ENCODE measurements at places on chromosomes 4 and X.

DNA sequence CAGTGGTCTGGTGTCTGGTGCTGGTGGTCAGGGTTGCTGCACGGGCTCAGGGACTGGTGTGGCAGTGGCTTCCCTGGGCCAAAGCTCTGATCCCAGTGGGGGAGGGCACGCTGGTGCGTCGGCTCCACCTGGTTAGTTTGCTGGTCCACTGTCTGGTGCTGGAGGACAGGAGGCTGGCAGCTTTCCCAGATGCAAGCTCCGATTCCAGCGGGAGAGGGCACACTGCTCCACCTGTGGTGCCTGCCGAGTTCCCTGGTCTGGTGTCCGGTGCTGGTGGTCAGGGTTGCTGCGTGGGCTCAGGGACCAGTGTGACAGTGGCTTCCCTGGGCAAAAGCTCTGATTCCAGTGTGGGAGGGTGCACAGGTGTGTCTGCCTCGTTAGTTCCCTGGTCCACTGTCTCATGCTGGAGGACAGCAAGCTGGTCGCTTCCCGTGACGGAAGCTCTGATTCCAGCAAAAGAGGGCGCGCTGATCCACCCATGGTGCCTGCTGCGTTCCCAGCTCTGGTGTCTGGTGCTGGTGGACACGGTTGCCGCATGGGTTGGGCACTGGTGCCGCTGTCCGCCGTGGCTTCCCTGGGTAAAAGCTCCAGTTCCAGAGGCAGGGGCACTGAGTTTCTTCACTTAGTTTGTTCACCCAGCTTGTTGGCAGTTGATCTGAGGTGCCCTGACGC is 5.8 kb downstream of the VMA21 start:
- no peak for DNase-seq

DNA sequence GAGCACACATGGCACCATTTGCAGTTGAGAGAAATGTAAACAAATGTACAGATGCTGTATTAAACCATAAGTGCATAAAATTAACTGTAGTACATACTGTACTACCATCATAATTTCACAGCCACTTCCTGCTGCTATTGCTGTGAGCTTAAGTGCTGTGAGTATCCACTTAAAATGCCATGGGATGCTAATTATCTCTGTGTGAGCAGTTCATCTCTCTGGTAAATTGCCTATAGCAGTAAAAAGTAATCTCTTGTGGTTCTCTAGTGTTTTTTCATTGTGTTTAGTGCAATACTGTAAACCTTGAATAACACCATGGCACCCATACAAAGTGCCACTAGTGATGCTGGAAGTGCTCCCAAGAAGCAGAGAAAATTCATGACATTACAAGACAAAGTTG is 9.9 kb upstream of the SCOC start:
- DNase-seq, result no peak

DNA sequence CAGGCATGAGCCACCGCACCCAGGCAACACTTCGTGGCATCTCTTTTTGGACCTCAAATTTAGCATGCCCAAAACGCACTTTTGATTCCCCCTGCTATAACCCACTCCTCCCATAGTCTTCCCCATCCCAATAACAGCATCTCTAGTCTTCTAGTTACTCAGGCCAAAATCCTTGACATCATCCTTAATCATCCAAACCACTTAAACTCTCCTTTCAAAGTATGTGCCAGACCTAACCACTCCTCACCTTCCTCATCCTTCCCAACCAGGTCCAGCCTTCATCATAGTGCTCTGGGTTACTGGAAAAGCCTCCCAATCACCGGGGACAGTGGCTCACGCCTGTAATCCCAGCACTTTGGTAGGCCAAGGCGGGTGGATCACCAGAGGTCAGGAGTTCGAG is 41.9 kb downstream of the AFAP1 start:
- DNase-seq, result no peak

- no peak for DNase-seq
Measured at GRCh38 chrX:153457827-153458466, 12.1 kb upstream of the TREX2 start.

GRCh38 chr4:55947254-55947882 is 1.4 kb upstream of the CEP135 start:
- peak; percentile 9 for DNase-seq

DNA sequence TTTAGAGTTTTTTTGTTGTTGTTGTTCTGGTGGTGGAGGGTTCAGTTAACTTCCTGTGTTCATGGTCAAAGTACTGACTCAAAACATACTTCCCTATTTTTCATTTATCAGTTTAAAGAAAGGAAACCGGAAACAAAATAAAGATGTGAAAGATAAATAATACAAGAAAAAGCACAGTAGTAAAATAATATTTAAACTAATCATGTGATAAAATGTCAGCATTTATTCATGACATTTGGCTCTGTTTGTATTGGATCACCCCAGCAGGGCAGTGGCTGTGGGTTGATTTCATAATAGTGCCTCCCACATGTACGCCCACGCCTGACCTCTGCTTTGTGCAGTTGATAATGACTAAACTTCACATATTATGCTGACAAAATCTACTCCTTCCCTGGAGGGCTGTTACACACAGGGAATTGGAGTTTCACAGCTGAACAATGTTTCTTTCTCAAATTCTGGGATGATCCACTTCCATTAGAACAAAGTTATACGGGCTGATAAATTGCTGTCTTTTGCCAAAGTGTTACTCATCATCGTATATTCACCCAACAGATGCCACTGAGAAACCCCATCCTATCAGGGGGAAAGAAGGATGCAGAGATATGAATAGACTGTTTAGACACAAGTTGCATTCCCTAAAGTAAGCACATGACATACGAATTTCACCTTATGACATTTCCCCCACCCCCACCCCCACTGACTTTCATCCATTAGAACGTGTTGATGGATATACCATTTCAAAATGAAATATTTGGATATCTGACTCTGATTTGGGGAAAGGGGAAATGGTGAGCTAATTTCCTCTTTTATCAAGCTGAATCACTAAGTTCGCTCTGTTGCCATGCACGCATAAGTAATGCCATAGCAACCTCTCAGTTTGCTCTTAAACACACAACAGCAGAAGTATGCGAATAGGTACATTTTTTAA is 48.3 kb downstream of the AMELX start:
- peak; percentile 1 for DNase-seq

DNA sequence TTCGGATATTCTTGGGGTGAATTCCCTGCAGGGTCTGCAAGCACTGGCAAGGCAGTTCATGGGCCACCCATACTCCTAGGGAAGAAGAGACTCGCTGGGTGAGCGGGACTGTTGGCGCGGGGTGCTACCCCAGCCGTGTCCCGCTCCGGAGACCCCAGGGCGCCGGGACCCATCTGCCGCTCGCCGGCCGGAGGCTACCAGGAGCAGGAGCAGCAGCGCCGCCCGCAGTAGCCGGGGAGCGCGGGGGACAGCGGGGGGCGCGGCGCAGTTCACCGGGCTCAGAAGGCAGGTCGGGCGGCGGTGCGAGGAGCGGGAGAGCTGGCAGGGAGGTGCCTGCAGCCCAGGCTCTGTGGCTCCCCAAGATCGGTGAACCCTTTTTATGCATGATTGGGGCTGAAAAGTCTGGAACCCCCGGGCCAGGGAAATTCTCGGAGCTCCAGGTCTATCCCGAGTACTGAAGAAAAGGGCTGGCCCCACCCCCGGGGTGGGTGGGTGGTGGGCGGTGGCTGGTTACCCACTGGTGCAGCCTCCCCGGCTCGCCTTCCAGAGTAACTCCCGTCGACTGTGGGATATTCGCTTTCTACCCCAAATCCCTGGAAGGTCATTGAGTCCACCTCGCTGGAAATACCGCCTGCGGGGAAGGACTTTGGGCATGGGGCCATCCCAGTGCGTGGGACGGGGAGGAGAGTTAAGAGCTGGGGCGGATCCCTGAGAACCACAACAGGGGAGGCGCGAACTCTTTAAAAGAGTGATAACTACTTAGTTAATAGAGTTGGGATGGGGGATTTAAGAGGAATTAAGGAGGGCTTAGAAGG is 37.6 kb downstream of the PF4 start:
- DNase-seq, result no peak

DNA sequence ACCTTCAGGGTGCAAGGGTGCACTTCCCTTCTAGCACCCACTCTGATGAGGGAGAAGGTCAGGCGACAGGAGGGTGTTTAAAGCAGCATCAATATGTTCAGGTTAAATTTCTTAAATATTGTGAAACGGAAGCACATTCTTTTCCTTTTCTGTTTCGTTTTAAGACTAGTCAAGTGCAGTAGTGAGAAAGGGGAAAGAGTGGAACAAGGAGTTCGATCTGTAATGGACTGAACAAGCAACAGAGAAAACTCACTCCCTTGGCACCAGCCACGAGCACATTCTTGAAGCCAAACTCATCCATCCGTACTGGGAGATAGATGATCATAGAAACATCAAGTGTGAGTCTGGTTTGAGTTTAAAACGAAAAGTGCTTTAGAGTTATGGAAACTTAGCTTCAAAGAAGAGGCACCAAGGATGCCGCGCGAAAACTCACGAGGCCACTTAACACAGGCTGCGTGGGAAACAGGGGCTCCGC is 815 bp downstream of the FAM53A start:
- DNase-seq, result no peak

- DNase-seq, result no peak
Measured at GRCh38 chr4:139619644-139620043, 46.0 kb upstream of the MGST2 start.

GRCh38 chrX:142978130-142978684 is 47.5 kb upstream of the SPANXN4 start:
- no peak for DNase-seq

DNA sequence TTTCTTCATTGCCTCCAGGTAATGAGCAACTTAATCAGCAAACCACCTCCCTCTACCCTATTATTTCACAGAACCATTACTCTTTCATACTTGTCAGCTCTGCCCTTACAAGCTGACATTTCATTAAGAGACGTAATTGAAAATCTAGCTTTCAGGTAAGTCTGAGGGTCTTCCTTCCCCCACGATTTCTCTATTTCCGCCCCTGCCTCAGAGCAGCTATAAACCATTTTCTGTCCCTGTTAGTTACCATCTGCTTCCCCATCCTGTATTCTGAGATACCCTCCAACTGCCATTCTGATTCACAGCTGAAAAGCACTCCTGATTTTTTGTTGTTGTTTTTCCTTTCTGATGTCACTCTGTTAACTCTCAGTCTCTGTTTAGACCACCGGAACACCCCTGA is 37.1 kb downstream of the SH3RF1 start:
- DNase-seq, result no peak

DNA sequence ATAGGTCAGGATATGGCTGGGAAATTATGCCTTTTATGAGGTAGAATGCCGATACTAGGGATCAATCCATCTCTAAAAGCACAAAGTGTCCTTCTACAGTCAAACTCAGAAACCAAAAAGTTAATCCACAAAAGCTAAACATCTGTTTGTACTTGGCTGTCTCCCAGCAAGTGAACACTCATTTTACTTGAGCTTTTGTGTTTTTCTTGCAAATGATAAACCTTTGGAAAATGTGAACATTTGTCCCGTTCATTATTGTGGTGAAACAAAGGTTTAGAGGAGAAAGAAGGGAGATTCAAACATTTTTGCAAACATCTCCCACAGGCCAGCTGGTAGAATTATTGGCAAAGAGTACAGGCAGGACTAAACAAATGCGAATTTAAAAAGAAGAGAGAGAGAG is 300.6 kb upstream of the SPANXN1 start:
- DNase-seq, result no peak

DNA sequence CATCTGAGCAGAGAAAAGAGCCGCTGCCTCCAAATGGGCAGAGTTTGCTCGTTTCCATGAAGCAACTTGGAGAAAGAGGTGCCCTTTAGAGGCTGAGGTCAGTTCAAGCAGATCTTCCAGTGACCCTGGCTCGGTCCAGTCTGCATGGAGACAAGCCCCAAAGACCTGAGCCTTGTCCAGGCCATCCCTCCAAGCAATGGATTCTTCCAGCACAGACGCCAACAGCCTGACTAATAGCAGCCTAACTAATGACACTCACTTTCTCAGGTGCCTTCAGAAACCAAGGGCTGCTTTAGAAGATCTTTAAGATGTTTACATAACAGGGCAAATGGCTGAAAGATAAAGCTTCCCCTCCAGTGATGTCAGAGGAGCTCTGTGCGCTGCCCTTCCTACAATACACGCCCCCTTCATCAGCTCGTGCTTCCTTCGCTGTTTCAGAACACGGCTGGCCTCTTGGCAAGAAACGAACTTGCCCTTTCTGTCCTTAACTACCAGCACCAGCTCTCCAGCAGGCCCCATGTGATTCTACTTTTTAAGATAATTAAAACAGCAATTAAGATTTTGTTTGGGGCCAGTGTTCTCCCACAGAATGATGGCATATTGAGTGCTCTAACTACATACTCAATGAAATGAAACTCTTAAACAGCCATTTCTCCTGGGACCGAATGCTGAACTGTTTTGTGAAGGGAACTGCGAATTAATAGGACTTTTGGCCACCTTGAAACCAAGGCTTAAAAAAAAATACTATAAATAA is 119.0 kb downstream of the GPR143 start:
- DNase-seq, result no peak

DNA sequence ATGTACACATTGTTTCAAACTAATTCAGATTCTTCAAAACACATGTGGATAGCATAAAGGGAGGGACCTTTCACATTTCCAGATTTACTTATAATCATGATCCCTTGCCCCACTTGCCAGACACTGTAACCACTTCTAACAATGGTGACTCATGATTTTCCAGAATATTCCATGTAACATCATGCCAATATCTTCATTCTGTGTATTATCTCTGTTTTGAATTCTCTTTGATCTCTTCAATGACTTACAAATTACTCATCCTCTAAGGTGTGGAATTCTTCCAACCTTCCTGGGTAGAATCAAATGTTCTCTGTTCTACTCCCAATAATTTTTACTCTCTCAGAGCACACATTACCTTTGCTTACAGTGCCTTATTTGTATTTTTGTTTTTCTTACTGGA is 517.1 kb downstream of the PCDH7 start:
- no peak for DNase-seq

GRCh38 chr4:93384887-93385286 is 443.7 kb upstream of the ATOH1 start:
- no peak for DNase-seq

GRCh38 chrX:32877592-32877991 is 333.8 kb downstream of the DMD start:
- no peak for DNase-seq

DNA sequence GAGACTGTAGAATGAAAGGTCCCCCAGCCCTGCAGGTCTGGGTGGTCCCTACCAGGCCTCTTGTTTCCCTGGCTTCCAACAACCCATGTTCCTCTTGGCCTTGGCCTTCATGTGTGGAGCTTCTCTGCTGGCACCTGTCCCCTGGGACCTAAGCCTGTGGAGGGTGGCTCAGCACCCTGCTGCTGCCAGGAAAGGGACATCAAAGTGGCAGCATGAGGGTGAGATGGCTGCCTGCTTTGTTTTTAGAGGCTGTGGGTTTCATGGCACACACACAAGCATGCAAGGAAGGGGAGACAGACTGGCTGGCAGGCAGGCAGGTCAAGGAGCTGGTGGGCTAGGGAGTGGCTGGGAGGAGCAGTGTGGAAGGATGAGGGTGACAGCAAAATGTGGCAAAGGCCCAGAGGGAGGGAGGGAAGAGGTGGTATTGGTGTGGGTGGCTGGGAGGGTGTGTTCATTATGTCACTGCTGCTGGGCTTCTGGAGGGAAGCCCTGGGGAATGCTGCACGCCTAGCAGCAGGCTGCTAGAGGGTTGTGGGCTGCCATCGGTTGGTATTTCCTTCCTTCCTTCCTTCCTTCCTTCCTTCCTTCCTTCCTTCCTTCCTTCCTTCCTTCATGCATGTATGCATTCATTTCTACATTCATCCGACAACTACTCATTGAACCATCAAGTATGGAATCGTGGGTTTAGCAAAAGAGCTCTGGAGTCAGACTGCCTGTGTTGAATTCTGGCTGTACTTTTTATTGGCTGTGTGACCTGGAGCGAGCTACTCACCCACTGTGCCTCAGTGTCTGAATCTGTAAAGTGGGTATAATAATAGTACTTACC is 128.7 kb upstream of the PJA1 start:
- no peak for DNase-seq
